ENCODE measurements at places on chromosomes 5 and 9.

DNA sequence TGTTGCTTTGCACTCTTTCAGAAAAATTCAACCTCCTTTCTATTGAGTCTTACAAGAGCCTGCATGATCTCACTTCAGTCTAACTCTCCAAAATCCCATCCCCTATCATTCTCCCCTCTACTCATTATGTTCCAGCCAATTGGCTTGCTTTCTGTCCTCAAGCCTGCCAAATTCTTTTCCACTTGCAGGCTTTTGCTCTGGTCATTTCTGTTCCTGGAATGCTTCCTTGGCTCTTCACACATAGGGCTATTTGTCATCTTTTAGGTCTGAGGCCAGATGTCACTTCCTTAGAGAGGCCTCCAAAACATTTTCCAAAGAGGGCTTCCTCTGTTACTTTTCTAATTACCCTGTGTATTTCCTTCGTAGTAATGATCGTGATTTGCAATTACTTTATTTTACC lies 11.8 kb upstream of the CHD1 start:
- DNase-seq, result no peak

- no peak for DNase-seq
Measured at GRCh38 chr9:135805422-135806022, 101.8 kb downstream of the CAMSAP1 start.

GRCh38 chr5:59171131-59171530 lies 588.3 kb downstream of the RAB3C start:
- DNase-seq, result no peak

GRCh38 chr5:57538341-57538955 lies 55.8 kb upstream of the ACTBL2 start:
- DNase-seq, result no peak

DNA sequence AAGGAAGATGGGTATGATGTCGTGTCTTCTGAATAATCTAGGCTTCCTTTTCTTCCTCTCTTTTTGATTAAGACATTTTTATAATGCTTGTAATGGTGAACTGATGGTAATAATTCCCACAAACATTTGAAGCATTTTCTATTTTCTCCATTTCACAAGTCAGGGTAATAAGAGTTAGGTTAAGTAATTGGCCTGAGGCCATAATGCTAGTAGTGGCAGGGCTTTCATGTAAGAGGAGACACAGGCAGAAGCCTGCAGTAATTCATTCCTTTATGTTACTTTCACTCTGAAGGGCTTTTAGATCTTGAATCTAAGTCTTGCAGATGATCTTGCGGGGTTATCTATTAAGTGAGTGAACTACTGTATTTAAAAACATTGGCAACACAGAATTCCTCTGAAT lies 374.9 kb downstream of the MAT2B start:
- DNase-seq, result no peak

DNA sequence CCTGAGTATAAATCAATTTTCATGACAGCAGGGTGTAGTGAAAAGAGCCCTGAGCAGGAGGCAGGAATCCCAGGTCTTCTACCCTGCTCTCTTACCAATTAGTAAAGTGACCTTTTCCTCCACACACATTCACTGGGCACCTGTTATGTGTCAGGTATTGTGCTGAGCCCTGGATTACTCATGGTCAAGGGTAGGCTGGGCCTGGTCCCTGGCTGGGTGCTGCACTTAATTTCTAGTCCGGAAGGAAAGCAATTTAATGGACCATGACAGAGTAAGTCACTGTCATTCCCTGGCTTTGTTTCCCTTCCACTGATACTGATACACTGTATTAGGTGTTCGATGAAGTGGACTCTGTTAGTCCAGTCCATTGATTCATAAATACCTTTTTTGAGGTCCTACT lies 29.1 kb upstream of the BRINP1 start:
- DNase-seq, result no peak

Data from stimulated activated CD8-positive, alpha-beta memory T cell treated with anti-CD3 and anti-CD28 coated beads, Interleukin-15, amount 100 ng/mL, for 48 hours (primary cell).